Activated CD8-positive, alpha-beta memory T cell treated with anti-CD3 and anti-CD28 coated beads for 48 hours (primary cell): ENCODE measurements at places on chromosomes 1 and 21.

DNA sequence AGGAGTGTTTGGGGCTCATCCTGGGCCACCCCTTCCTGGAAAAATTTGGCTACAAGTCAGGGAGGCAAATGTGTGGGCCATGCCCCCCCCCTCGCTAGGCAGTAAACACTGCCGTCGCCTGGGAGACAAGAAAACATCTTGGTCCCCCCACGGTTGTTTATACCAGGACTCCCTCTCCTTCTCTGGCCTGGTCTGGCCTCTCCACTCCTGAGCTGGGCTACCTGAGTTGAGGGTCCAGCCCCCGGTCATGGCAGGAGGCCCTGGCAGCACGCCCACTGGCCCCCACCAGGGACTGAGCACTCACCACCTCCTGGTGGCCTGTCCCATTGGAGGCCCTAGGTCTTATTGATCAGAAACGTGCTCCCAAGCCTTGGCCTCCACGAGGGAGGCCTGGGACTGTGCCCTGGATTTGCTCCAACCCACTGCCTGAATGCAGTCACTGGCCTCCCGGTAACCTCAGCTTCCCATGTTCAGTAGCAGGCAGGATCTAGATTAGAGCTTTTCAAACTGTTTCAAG is 15.8 kb downstream of the KCNQ4 start:
- DNase-seq: no peak

DNA sequence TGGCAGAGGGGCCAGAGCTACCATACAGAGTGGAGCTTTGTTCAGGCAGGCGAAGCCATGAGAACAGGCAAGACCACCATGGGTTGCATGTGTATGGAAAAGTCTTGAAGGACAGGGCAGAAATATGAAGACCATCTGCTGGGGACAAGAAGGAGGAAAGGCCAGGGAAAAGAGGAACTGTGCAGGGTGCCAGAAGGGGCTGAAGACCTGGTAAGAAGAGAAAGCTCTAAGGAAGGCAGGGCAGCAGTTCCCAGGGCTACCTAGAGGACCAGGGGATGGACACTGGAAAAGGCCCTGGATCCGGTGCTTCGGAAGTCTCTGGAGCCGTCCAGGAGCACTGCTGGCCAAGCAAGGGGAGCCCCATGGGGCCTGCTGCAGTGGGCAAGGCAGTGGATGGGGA is 43.4 kb downstream of the PKP1 start:
- no peak for DNase-seq

- no peak for DNase-seq
These were observed 177.5 kb downstream of the ROR1 start for GRCh38 chr1:63951059-63951946.

GRCh38 chr1:60978421-60979357 is 103.7 kb upstream of the NFIA start:
- no peak for DNase-seq

GRCh38 chr1:202938287-202938925 is 11.4 kb upstream of the KLHL12 start:
- no peak for DNase-seq

DNA sequence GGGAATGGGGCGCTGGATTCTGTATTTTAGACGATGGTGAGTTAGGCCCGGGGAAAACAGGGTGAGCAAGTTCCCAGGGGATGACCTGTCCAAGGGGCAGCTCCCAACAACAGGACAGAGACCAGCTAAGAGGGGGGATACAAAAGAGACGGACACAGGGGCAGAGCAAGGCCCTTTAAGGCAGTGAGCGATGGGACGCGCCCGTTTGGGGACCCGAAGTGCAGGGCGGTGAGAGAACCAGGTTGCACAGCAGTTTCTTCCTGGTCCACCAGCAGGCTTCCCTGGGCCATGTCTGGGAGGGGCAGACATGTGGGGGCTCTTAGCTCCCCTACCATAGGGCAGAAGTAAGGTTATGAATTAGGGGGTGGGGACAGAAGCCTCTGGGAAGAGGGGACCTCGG is 22.0 kb downstream of the INAVA start:
- DNase-seq: no peak

GRCh38 chr1:41521766-41522165 is 37.3 kb upstream of the EDN2 start:
- no peak for DNase-seq

DNA sequence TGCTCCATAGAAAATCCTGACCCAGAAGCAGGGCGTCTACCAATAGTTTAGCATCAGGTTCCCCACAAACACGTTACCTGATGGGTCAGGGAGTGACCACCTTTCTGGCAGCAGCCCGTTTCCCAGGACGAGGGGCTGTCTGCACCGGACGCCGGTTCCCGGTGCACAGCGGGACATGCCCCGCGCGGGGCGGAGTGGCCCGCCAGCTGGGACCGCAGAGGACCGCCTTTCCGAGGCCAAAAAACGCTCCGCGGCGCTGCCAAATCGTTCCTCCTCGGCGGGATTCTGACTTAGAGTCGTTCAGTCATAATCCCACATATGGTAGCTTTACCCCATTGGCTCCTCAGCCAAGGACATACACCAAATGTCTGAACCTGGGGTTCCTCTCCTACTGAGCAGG is 126.1 kb downstream of the LIPI start:
- no peak for DNase-seq

DNA sequence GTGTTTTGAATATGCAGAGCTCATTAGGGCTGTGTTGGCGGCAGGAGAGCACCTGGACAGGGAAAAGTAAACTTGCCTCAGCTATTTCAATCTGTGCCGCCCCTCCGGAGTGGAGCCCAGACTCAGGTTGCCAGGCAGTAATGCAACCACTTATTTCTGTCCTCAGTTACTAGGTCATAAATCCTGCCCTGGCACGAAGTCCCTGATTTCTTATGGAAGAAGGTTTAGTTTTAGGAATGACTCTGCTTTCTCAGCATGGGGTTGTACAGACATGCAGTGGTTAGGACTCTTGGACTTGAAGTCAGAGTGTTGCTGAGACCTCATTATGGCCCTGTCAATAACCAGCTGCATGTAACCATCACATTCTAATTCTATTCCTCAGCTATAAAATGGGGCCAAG is 98.3 kb upstream of the FGGY start:
- DNase-seq: no peak

DNA sequence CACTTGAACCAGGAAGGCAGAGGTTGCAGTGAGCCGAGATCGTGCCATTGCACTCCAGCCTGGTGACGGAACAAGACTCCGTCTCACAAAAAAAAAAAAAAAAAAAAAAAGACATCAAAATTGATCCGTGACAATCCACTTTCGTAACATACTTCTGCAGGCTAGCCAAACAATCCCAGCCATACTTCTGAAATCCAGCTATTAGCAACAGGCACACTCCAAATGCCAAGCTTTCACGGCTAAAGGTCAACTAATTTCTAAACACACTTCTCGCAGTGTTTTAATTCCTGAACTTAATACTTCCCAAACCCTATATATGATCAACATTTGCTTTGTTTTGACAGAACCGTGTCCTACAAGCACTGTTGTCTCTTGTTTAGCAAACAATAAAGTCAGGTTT is 411.3 kb upstream of the RUNX1 start:
- no peak for DNase-seq

- DNase-seq: no peak
These were observed 78.9 kb downstream of the TGFBR3 start for GRCh38 chr1:91806769-91807700.

DNA sequence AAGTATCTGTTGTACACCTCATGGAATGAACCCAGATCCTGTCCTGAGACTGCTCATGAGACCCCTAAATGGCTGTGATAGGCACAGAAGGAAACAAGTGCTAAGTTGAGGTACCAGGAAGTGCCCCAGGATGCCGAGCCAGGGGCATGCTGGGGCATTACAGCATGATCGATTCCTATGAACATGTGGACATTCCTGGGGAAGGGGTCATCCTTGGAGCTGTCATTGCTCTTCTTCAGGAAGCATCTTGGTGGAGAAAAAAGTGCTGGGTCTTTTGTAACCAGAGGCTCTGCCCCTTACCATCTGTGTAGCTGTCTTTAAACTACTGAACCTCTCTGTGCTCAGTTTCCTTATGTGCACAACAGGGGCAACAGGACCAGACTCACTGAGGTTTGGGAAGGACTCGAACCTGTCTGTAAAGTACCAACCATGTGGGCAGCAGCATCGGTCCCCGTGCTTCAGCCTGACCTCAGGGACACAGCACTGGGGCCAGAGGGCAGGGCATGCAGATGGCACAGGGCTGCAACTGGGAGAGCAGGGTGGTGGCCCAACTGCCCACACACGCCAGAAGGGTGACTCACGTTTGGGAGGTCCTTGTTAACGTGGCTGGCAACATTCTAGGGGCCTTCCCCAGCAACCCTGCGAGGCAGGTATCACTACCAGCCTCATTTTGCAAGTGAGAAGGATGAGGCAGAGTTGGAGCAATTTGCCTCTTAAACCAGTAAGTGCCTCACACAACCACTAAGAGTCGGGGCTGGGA is 142.3 kb upstream of the EDN2 start:
- DNase-seq: no peak

- DNase-seq: no peak
These were observed 33.1 kb upstream of the NPL start for GRCh38 chr1:182756423-182756822.

- DNase-seq: no peak
These were observed 76.5 kb upstream of the BTG3 start for GRCh38 chr21:17688912-17689874.

GRCh38 chr1:192161976-192162375 is 3.7 kb downstream of the RGS18 start:
- no peak for DNase-seq

- DNase-seq: no peak
These were observed 310.8 kb downstream of the USP25 start for GRCh38 chr21:16040601-16041000.

- DNase-seq: no peak
These were observed 47.1 kb downstream of the PACC1 start for GRCh38 chr1:212367474-212368072.

DNA sequence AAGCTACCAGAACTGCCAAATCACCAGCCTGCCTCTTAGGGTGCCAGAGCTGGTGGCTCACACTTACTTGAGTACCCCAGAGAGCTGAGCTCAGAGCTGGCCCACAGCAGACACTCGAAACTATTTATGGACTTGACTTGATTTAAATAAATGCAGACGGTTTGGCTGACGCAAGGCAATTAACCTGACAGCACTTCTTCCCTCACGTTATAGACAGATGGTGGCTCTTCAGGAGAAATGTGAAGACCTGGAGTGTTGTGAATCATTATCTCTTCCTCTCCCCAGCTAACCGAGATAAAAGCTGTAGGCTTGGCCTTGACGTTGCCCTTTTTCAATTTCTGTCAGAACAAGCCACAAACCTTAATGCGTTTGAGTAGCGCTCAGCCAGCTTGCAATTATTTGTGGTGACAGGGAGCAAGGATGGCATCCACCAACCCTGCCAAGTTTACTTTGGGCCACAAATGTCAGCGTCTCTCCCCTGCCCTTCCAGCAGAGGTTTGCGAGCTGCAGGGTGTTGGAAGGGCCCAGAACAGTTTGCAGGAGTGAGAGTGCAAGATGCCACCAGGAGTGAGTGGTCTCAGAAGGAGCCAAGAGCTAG is 34.0 kb upstream of the BCAR3 start:
- DNase-seq: no peak

DNA sequence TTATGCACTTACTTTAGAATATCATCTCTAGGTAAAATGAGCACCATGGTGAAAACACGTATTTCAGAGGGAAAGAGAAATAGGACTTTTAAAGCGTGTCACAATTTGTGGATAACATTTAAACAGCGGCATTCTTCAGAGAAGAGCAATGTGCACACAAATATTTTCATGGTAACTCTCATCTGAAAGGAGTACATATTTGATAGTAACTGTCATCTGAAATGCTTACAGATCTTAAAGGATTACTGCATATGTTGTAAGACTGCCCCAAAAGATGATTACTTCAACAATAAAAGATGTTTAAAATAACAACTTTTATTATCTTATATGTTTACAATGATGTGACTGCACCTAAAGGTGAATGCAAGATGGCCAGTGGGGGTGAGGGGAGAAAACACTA is 408.8 kb downstream of the PLA2G4A start:
- no peak for DNase-seq

DNA sequence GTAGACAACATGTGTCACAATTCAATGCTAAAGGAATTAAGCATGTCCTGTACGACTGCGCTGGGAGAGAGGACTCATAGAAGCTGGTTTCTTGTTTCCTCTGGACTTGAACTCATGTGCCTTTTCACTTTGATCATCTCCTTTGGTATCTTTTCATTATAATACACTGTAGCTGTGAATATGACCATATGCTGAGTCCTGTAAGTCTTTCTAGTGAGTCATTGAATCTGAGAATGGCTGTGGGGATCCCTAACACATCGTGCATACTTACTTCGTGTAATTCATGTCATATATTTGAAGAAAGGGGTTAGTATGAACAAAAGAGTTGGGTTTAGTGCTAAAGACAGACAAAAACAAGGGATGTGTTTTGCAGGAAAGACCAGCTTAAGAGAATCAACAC is 148.1 kb upstream of the RUNX1 start:
- DNase-seq: no peak

- DNase-seq: no peak
These were observed 12.3 kb downstream of the COLGALT2 start for GRCh38 chr1:184025242-184025675.

- DNase-seq: peak; percentile 79
These were observed 12.6 kb downstream of the ZC3H12A start for GRCh38 chr1:37486680-37487618.

- DNase-seq: no peak
These were observed 6.7 kb downstream of the PIK3CD start for GRCh38 chr1:9658199-9658598.

GRCh38 chr1:28062806-28063205 is 25.6 kb downstream of the EYA3 start:
- no peak for DNase-seq

DNA sequence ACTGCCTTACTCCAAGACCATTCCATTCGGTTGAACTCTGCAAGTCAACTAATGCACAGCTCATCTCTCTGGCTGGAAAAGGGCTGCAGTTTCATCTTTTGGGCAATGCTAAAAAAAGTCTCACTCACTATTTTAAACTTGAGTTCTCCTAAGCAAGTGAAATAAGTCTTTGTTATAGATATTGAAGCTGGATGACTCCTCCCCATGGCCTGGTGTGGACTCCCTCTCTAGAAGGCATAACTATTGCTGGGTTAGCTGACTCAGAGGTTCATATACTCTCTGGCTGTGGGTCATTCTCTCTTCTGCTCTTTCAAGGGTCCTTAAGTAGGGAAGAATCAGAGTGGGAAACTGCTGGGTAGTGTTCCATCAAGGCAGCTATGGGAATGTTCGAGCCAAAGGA is 88.0 kb downstream of the XCL2 start:
- no peak for DNase-seq

GRCh38 chr1:19240673-19241538 is 10.4 kb downstream of the EMC1 start:
- DNase-seq: no peak

GRCh38 chr1:231950331-231951128 is 323.9 kb downstream of the DISC1 start:
- DNase-seq: no peak
